ENCODE measurements at places on chromosomes 13 and 19. TPM values are rescaled to one million over a fixed set of nuclear protein-coding genes. Genes with fewer than 3 reads are reported as not detected.

- no peak for DNase-seq
These were observed 10.0 kb downstream of the C3 start for GRCh38 chr19:6710273-6711077.

- no peak for DNase-seq
These were observed 482.5 kb downstream of the ZNF536 start for GRCh38 chr19:30854661-30855060.

DNA sequence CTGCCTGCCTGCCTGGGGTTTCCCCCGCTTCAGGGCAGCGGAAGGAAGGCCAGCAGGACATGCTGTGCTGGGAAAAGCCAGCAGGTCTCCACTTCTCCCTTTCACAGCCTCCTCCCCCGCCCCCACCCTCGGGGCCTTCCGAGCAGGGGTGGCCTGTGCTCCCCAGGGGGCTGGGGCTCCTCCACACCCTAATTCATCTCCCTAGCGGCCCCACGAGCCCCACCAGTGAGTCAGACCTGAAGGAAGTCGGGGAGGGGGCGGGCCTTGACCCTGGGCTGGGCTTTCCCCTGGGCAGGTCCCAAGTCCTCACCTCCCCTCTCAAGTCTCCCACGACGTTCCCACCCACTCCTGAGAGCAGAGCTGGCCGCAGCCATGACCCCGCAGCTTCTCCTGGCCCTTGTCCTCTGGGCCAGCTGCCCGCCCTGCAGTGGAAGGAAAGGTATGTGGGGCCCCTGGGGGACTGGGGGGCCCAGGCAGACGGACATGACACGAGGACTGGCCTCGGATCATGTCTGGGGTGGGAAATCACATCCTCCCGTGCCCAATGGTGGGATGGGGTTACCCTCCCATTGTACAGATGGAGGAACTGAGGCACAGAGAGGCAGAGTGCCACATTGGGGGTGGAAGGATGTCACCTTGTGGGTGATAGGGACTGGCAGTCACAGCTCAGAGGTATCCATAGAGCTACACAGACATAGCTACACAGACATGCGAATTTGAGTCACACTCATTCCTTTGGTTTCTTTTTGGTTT lies at the start of gene EBI3:
Gene EBI3, plus strand, starts transcription at position 345 of the 753 bp plus-strand sequence. Its CDS starts 28 bp downstream, at position 373.
- DNase-seq, result peak; percentile 44

- no peak for DNase-seq
These were observed 23.4 kb downstream of the MED26 start for GRCh38 chr19:16604615-16605014.

DNA sequence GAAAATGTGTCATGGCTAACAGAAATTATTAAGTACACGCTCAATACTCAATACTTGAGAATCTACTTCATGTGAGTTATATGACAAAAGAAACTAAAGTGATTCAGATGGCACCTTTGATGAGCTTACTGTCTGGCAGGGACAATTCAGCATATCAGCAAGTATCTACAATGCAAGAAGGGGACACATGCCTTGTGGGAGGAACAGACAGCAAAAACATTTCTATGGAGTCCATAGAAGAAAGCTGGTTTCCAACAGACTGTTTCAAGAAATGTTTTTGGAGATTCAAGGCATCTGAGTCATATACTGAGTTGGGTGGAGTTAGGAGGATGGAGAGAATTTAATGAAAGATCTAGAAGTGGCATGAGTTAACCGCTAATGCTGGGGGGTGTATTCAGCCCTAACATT lies 54.7 kb downstream of the MBNL2 start:
- no peak for DNase-seq

DNA sequence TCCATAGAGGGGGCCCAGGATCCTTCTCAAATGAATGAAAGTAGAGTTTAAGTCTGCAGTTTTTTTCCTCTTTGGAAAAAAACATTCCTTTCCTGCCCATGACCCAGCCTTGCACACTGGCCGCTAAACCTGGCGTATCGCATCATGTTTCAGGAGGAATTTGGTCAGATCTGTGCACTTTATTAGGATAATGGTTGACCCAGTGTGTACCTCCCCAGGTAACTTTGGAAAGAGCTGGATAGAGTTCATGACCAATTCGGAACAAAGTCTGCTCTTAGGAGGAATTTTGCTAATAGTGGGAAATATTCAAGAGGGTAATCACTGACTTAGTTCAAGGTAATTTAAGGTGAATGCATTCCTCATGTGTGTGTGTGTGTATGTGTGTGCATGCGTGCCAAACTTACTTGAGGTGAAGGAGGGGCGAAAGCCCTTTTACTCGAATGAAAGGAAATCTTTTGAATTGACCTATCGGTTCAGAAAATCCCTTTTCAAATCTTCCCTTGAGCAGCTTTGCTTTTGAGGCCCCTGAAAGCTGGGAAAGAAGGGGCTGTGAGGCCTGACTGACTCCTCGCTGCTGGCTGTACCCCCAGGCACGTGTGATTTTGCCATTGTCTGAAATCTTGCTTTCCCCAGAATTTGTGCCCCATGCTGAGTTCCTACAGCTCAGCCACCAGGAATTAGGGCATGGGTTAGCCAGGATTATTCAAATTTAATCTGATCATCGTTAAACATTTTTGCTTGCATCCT lies 46.3 kb downstream of the SIPA1L3 start:
- DNase-seq, result no peak

Gene PNMA8A
- 12.4 TPM for total RNA-seq

DNA sequence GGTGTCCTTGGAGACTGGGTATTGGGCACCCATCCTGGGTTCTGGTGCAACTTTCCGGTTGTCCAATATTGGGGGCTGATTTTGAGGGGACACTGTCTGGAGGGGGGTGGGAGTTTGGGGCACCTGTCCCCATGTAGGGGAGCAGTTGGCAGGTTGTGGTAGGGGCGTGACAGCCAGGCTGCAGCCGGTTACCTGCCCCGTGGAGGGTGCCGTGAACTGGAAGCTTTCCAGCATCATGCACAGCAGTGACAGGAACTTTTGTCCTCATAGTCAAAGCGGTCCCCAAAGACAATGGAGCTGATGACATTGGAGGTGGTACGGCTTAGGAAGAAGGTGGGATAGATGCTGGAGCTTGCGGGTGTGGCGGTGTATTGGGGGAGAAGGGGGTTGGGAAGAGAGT lies 34.3 kb downstream of the CYP2B6 start:
- DNase-seq, result no peak

DNA sequence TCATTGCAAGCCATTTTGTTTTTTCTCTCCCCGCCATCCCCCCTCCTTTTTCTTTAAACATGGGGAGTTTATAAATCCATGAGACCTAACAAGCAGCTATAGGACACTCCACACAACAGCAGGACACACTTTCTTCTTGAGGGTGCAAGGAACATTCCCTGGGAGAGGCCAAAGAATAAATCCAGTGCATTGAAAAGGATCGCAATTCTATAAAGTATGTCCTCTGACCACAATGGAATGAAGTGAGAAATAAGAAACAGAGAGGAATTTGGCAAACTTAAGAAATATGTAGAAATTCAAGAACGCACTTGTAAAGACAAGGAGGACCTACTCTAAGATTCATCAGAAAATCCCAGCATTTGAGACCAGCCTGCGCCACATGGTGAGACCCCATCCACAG lies 11.9 kb downstream of the KLF2 start:
- no peak for DNase-seq

Gene ZNF491
- total RNA-seq, result not detected

Gene SIGLEC7
- not detected for total RNA-seq

GRCh38 chr13:85080691-85081090 lies 718.5 kb downstream of the SLITRK6 start:
- no peak for DNase-seq

Gene CCDC97
- total RNA-seq, result 28.6 TPM

Gene GIPR
- 1.6 TPM for total RNA-seq

GRCh38 chr13:91142572-91142971 lies 204.9 kb upstream of the MIR17HG start:
- no peak for DNase-seq

GRCh38 chr13:26221721-26222519 lies at the start of gene RNF6:
TSS of gene RNF6 (minus strand) at chr13:26222314. CDS start at chr13:26219649, 2,665 bp downstream.
- peak; percentile 77 for DNase-seq

Gene PEAK3
- 0.97 TPM for total RNA-seq

DNA sequence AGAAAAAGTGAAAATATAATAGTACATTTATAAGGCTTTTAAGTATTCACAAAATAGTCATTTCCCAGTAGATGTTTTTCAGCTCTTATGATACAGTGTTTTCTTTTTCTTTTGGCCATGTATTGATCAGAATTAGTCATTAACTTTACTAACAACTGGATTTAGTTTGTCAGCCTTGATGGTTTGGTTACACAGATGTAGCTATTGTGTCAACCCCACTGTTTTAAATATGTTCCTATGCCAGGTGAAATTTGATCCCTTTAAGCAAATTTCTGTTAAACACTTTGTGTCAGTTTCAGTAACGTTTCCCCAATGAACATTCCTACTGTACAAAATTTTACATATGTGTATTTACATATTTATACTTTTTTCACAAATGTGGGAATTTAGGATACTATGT lies 261.5 kb upstream of the STARD13 start:
- no peak for DNase-seq

- DNase-seq, result no peak
These were observed 5.8 kb downstream of the MLLT1 start for GRCh38 chr19:6273701-6274601.

- DNase-seq, result no peak
These were observed 135.7 kb downstream of the LMO7 start for GRCh38 chr13:75771818-75772217.

DNA sequence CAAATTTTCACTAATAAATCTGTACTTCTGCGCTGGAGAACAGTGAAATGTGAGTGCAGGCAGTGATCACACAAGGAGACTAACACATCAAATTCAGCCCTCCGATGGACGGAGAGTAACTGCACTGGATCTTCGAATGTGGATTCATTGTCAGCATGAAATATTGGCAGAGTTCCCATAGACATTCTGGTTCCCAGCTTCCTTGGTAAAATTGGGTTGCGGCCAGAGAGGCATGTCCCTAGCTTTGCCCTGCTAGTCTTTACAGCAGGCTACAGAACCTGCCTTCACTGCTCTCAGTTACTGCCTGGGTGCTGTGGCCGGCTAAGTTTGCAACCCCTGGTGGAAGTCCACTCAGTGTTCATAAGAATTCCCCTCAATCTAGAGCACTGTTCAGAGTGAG lies 32.3 kb upstream of the UQCRFS1 start:
- DNase-seq, result no peak

DNA sequence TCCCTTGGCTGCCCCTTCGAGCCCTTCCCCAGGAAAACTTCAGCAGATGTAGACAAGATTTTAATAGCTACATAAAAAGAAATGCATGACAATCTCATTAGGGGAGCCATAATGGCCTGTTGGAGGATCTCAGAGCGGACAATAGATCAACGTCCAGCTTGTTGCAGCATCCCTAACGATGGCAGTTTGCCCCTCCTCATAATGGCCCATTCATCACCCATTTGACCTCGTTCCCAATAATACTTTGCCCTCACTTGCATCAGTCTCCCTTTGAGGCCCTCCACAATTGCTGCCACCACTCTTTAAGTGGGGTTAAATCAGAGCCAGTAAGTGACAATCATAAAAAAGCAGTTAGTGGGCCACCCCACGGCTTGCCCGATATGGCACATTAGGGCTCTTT lies 84.7 kb upstream of the PCDH8 start:
- DNase-seq, result no peak

- DNase-seq, result no peak
These were observed 191.5 kb downstream of the TEX29 start for GRCh38 chr13:111511805-111512504.

Gene SLC15A1
- total RNA-seq, result 0.10 TPM

GRCh38 chr19:29804493-29804892 lies 7.3 kb upstream of the CCNE1 start:
- DNase-seq, result no peak

DNA sequence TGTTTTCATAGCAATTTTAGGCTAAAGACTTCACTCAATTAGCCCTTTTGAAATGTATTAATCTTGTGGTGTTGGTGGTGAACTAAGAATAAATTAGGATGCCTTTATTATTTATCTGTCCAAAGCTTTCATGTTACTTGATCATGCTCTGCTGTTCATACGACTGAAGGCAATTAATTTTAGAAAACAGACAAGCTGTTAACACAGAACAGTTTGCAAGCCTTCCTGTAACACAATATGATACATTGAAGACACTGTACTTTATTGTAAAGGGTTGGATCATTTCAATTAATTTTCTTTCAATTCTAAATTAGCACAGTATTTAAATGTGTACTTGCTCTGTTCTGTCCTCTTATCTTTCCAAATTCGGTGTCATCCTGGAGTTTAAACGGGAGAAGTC lies 794.3 kb upstream of the MIR17HG start:
- DNase-seq, result no peak

DNA sequence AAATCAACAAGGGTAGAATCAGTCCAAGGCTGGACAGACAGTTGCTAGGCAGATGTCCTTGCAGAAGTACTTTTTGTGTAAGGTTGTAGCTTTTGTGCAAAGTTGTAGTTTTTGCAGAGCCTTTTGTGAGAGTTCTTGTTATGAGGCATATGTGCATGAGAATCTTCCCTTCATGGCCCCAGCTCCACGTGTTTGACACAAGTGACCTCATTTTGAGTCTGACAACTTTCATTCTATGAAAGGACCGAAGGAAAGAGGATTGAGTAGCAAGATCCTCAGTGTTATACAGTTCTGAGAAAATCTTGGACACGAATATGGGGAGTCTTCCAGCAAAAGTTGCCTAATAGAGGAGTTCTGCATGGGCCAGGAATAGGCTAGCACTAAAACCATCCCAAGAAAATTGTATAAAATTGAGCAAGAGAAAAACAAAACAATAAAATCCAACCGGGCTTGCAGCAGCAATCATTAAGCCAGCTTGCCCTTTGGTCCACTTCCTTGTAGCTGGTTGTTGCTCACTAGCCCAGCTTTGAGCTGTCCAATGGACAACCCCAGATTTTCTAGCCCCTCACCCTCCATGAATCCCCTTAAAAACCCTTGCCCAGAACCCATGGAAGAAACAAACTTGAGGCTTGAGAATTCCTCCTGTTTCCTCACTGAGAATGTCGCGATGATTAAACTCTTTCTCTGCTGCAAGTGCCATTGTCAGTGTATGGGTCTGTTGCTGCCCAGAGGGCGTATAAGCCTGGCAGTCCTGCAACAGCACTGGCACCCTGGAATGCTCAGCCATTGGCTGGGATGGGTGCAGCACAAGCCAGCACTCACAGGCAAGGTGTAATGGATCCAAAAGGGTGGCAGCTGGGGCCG lies 6.5 kb downstream of the EPSTI1 start:
- no peak for DNase-seq

Gene INSL3
- 0.36 TPM for total RNA-seq

GRCh38 chr13:43128504-43128961 lies 105.1 kb downstream of the DNAJC15 start:
- DNase-seq, result no peak

GRCh38 chr19:55169136-55169535 lies 2.7 kb upstream of the DNAAF3 start:
- DNase-seq, result no peak

All from endothelial cell (in vitro differentiated cells).